ENCODE measurements at places on chromosomes 3 and 15.

DNA sequence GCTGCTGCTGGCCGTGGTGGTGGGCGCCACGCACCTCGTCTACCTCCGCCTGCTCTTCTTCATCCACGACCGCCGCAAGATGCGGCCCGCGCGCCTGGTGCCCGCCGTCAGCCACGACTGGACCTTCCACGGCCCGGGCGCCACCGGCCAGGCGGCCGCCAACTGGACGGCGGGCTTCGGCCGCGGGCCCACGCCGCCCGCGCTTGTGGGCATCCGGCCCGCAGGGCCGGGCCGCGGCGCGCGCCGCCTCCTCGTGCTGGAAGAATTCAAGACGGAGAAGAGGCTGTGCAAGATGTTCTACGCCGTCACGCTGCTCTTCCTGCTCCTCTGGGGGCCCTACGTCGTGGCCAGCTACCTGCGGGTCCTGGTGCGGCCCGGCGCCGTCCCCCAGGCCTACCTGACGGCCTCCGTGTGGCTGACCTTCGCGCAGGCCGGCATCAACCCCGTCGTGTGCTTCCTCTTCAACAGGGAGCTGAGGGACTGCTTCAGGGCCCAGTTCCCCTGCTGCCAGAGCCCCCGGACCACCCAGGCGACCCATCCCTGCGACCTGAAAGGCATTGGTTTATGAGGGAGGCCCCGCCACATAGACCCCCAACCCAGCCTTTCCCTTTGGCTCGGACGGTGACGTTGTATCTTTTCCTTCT is 1.1 kb downstream of the GPR27 start:
- no peak for DNase-seq

DNA sequence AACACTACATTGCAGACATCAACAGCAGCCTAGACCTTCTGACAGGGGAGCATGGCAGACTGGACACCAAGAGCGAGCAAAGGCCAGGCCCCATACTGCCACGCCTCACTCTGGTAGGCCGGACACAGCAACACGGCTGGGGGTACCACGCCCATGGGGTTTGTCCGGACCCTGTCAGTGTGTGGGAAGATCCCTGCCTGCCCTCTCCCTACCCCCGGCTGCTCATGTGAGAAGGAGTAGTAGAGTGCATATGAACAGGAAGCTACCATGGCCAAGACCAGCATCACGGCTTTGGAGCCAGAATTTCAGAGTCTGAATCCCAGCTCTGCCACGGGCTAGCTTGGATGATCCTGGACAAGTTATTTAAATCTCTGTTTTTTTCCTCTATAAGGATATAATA is 27.9 kb downstream of the ALDH1L1 start:
- no peak for DNase-seq

GRCh38 chr3:149902498-149903139 is 68.1 kb downstream of the PFN2 start:
- no peak for DNase-seq

DNA sequence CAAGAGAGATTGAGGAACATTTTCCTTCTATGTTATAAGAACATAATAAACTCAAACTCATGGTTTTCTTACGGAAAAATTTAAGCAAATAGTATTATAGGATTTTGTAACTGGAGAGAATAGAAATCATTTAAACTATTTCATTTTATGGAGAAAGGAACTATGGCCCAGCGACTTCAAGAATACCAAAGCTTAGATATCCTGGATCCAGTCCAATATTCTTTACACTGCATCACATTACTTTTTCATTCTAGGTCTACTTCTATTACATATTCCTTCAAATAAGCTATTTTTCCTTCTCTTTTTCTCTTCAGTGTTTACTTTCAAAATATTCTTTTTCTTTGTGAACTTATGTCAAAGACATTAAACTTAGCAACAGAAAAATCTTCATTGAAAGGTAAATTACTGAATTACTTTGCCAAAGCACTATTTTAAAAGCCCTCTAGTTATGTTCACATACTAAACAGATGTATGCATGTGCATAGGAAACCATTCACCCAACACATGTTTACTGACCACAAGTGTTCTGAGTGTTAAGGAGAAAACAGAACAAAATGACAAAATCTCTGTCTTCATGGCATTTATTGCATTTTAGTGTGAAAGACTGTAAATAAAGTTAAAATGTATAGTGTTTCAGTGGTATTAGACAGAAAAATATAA is 20.4 kb downstream of the KPNA4 start:
- DNase-seq: no peak

- DNase-seq: no peak
Measured at GRCh38 chr3:25429361-25430286, 1.6 kb downstream of the RARB start.

- no peak for DNase-seq
Measured at GRCh38 chr3:46321461-46322104, 32.3 kb upstream of the CCR2 start.

GRCh38 chr3:78900880-78901279 is 866.9 kb downstream of the ROBO1 start:
- no peak for DNase-seq

- DNase-seq: no peak
Measured at GRCh38 chr15:59349680-59350420, 22.8 kb downstream of the MYO1E start.
